ENCODE measurements at places on chromosomes 6 and 20. TPM values are rescaled to one million over a fixed set of nuclear protein-coding genes. Genes with fewer than 3 reads are reported as not detected.

GRCh38 chr6:19327661-19328060, 509.5 kb upstream of the ID4 start:
- DNase-seq = no peak

GRCh38 chr6:151747896-151748295, 59.6 kb upstream of the ESR1 start:
- no peak for DNase-seq

- no peak for DNase-seq
Observed at GRCh38 chr6:158516098-158516497, 43.8 kb upstream of the TMEM181 start.

Gene HLA-DRA
- 2.2 TPM for total RNA-seq

Gene C20orf144
- total RNA-seq = 0.43 TPM

All from activated naive CD4-positive, alpha-beta T cell treated with anti-CD3 and anti-CD28 coated beads, Interleukin-2, amount 50 U/mL, for 72 hours (primary cell).